ENCODE measurements at places on chromosomes 6 and 20.

DNA sequence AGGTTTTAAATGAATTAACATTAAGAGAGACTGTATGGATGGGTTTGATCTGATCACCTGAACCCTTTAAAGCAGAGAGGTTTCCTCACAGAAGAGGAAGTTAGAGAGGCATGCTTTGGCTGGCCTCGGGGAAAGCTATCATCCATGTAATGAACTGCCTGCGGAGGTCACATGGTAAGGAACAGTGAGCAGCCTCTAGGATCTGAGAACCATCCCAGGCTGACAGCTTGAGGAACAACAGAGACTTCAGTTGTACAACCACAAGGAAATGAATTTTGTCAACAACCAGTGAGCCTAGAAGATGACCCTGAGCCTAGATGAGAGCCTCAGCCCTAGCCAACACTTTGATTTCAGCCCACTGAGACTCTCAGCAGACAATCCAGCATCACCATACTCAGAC, 2.9 kb upstream of the COL21A1 start:
- DNase-seq = no peak

- DNase-seq = no peak
Measured at GRCh38 chr6:21115111-21115510, 478.4 kb upstream of the SOX4 start.

- DNase-seq = peak; percentile 13
Measured at GRCh38 chr6:83215131-83216047, 22.2 kb downstream of the RWDD2A start.

DNA sequence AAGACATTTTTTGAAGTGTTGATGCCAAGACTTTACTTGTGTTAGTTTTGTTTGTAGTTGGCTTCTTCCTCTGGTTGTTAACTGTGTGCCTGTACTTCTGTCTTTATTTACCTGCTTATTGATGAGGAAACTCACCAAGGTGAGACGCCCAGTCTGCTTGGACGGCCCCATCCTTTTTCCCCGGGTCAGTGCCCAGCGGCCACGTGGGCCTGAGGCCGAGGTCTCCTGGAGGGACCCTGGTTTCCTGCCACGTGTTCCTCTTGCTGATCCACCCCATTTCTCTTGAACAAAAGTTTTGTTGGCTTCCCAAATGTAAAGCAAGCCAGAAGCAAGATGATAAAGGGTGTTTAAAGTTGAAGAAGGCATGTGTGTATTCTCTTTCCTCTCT, 24.8 kb downstream of the DUSP22 start:
- no peak for DNase-seq

DNA sequence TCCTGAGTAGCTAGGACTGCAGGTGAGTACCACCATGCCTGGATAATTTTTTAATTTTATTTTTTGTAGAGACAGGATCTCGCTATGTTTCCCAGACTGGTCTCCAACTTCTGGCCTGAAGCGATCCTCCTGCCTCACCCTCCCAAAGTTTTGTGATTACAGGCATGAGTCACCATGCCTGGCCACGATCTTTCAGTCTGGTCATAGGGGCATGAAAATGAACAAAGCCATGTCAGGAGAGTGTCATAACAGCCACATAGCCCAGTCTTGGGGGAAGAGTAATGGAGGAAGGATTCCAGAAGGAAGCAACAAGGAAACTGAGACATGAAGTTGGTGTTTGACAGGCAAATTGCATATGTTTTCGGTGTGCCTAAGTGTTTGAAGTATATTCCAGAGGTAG, 17.0 kb upstream of the SNX3 start:
- no peak for DNase-seq

DNA sequence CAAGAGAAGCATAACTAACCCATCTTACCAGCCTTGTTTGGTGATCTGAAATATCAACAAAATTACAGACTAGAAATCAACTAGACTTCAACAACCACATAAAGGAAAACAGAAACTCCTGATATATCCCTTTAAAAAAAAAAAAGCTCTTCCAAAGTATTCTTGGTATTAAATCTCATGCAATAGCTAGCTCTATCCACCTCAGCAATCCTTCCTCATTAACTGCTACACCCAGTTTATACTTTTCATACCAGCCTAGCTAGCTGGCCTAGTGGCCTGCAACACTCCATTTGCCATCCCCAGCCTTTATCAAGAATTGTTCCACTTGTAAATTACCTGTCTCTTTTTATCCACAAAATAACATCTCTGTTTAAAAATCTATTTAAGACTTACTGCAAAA, 69.0 kb downstream of the BACH2 start:
- DNase-seq = no peak

- DNase-seq = no peak
Measured at GRCh38 chr20:20241976-20242375, 125.9 kb upstream of the INSM1 start.

DNA sequence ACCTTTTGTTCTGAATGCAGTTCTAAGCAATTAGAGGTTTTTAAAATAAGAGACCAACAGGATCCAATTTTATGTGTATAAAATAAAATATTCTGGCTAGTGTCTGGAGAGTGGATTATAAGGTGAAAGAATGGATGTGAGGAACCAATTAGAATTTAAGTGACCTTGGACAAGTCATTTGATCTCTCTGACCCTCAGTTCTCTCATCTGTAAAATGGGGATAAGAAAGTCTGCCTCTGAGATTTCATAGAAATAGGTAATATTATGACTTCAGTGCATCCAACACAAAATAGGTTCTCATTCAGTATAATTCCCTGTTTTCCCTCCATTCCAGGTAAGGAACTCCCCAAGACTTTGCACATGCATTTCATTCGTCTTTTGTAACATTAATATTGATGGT, 18.9 kb downstream of the CASS4 start:
- DNase-seq = no peak
